Upper lobe of right lung (tissue), 1 donor: ENCODE measurements at places on chromosomes 4 and X.

GRCh38 chr4:119204916-119205315 is 7.6 kb upstream of the USP53 start:
- no peak for DNase-seq

- no peak for DNase-seq
These were observed 2.7 kb downstream of the TFE3 start for GRCh38 chrX:49040376-49040955.

DNA sequence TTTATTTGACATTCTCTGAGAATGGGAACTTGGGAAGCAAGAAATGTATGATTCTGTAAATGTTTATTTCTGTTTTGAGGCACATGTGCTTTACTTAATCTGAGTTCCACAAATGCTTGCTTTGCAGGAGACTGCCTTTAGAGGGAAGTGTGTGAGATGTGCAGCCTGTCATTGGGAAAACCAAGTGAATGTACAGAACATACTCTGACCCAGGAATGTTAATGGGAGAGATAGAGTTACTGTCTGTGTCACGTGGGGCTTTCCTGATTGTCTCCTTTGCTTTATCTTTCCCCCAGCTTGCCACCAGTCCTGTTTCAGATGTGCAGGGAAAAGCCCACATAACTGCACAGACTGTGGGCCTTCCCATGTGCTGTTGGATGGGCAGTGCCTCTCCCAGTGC is 218.6 kb upstream of the ANXA3 start:
- DNase-seq = no peak

- no peak for DNase-seq
These were observed 60.7 kb downstream of the FAM53A start for GRCh38 chr4:1623400-1623799.

DNA sequence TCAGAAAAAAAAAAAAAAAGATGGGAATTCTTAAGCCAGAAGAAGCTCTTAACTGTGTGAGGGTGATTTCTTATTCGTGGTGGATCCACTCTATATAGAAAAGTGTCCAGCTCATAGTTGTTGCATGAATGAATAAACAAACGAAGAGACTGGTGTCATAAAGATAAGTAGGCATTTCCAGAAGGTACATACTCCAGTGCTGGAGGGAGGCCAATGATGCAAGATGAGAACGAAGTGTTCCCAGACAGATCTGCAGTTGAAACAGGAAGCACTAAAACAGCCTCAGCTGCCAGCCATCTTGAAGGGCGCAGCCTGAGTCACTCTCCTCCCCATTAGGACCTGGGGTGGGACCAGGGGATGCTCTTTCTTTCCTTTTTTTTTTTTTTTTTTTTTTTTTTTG is 47.4 kb upstream of the HOPX start:
- peak; percentile 81 for DNase-seq

DNA sequence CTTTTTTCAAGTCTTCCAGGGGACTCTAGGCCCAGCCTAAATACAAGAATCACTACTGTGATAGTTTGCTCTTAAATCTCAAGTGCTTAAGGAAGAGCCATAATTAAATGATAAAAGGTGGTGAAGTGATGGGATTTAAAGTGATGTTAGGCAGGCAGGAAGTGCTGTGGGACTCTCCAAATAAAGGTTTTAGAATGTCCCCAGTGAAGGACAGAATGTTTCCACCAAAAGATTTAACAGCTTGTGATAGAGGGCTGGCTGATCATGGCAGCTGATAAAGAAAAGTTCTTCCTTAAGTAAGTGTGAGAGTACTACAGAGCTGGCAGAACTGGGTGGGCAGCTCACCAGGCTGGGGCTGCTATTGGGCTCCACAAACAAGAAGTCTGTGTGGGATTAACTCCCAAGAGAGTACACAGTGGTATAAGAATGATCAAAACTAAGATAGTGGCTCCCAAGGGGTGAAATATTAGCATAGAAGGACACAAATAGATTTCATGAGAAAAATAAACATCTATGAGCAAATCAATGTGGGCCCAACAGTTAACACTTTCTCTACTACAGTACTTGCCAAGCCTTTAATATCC is 637.2 kb upstream of the CPEB2 start:
- DNase-seq = no peak

- no peak for DNase-seq
These were observed 1.9 kb downstream of the PPARGC1A start for GRCh38 chr4:23887989-23888388.

- DNase-seq = no peak
These were observed 326.8 kb downstream of the ZNF674 start for GRCh38 chrX:46218373-46218772.

GRCh38 chr4:38663090-38663800 is 754 bp upstream of the KLF3 start:
- DNase-seq = no peak
